ENCODE measurements at places on chromosomes 12 and 14.

DNA sequence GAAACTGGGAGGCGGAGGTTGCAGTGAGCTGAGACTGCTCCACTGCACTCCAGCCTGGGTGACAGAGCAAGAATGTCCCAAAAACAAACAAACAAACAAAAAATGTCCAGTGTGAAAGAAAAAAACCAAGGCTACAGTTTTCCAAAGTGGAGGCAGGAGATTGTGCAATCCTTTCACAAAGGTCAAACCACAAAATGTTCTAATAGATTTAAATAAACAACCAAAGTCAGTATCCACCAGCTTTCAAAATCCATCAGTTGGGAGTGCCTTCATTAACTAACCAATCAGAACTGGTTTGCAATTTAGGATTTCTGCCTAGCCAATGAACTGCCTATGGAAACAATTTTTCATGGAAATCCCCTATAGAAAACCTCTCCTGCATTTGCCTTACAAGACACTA, 52.3 kb upstream of the TRIM9 start:
- DNase-seq, result no peak

GRCh38 chr12:130849561-130850417, 10.7 kb upstream of the STX2 start:
- no peak for DNase-seq

- DNase-seq, result no peak
Measured at GRCh38 chr14:50122291-50122690, 5.9 kb upstream of the VCPKMT start.

DNA sequence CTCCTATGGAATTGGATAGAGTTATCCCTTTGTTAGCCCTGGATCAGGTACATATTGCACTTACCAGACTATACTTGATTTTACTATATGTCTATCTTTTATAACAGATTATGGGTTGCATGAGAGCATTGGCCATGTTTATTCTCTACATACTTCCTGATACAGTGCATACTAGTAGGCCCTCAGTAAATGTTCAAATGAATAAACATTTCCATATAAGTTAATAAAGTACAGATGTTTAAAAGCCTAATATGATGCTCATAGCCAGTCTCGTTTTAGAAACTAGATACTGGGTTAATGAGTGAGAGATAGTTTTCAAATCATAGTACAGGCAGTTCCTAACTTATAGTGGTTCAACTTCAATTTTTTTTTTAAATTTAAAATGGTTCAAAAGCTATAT, 39.5 kb upstream of the TOMM20L start:
- no peak for DNase-seq

- peak; percentile 90 for DNase-seq
Measured at GRCh38 chr12:123271001-123271668, 521 bp downstream of the CDK2AP1 start.

GRCh38 chr12:6540181-6540877, 6.0 kb downstream of the GAPDH start:
- DNase-seq, result peak; percentile 82

DNA sequence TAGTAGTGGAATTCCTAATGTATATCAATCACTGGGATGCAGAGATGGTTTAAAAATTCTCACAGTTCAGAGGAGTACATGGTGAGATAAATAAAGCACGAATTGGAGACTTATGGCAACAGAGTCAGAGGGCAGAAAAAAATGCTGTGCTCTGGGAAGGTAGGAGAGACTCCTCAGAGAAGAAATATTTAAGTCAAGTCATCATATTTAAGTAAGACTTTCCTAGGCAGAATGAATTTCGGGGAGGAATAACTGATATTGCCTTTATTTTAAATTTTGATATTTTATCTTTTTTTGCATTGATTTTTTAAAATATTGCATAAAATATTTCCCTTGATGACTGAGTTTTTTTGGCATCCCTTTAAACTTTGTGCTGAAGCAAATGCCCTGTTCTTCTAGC, 67.4 kb downstream of the OTOGL start:
- DNase-seq, result no peak

DNA sequence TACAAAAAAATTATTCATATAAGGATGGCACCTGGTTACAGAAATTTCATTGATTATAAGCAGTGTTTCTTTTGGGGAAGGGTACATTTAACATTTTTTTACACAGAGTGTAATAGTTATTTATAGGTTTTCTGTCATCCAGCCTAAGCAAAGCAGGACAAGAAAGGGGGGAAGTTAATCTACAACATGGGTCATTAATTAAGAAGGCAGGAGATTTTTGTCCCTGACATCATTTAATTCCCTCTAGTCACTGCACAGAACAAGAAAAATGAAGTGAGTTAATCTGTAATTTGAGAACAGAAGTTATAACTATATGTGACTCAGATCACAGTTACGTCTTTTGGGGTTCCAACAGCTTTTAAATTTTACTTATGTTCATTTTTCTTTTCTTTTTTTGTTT, 173.4 kb downstream of the PTPRO start:
- no peak for DNase-seq

DNA sequence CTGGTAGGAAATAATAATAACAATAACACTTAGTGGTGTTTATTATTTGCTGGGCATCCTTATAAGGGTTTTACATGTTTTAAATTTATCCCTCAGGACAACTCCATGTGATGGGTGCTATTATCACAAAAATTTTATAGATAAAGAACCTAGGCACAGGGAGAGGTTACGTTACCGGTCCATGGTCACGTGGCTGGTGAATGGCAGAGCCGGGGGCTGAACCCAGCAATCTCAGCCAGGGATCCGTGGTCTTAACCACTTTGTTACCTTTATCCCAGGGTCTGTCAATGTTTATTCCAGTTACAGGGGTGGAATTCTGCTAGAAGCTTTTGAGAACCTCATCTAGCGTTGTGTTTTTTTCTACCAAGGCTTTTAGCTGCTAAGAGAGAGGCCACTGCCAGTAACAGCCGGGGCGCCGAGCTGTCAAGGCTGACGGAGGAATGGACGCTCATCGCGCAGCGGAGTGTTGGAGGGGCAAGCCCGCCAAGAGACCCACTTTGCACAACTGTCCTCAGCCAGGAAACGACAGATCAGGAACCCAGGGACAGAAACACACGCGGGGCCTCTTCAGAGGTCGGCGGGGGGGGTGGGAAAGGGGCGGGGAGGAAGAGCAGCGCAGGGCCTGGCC, 418 bp downstream of the AMN1 start:
- DNase-seq, result peak; percentile 66

- DNase-seq, result no peak
Measured at GRCh38 chr14:38000340-38000739, 207.4 kb upstream of the SSTR1 start.

DNA sequence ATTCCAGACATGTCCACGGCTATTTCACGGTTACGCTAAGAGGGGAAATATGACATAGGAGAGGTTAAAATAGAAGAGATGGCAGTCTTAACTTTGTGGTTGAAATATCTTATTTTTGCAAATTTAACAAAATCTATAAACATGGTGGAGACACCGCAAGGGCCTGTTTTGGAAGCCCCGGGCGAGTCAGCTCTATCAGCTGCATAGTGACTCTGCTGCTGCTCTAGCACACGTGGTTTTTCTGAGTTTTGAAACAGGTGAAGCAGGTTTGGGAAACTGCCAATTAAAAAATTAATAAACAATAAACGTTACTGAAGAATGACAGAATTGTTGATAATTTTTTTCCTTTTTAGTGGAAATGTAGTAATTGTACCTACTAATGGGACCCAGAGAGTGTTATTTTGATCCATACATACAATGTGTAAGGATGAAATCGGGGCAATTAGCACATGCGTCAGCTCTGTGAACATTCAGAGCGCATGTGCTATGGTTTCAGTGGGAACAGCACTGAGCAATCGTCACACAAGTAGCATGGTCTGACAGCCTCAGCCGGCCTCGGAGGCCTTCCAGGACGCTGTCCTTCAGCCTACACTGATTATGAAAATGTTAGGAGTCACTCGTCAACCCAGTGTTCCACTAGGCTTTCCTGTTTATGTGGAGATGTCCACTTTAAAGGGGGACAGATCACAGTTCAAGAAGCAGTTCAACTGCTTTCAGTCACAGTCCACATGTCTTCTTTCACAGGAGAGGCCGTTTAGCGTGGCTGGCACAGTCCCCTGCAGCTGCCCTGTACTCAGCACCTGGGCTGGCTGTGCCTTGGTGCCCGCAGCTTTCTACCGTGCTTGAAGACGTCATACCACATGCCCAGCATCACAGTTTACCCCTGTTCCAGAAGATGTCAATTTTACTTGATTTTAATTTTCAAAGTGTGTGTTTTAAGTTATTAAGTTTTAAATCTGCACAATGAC, 51.8 kb downstream of the MOK start:
- DNase-seq, result no peak

DNA sequence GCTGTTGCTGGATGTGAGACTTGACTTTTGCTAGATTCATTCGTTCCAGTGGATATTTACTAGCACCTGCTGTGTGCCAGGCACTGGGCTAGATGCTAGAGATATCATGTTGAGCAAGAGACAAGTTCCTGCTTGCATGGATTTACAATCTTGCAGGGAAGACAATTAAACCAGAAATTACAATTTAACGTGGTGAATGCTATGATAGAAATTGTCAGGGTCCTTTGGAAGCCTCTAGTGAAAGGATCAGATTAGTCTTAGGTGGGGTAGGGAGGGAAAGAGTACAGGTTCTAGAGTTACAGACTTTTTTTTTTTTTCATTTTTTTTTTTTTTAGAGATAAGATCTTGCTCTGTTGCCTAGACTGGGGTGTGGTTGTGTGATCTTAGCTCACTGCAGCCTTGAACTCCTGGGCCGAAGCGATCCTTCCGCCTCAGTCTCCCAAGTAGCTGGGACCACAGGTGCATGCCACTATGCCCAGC, 36.7 kb downstream of the SPATS2 start:
- DNase-seq, result no peak

DNA sequence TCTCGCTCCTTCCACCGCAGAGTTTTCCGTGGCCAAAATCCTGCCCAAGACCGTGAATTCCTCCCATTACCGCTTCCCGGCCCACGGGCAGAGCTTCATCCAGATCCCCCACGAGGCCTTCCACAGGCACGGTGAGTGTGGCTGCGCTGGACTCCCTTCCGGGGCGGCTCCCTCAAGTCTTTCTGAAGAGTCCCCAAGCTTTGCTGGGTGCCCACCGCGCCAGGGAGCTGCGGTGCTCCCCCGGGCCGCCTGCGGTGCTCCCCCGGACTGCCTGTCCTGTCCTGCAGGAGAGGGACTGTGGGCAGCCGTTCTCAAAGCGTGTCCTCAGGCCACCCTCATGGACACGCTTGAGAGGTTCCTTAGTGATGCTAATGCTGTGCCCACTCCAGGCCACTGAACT, 50.5 kb downstream of the ADGRD1 start:
- DNase-seq, result no peak

GRCh38 chr14:72000907-72001306, 68.7 kb downstream of the RGS6 start:
- DNase-seq, result no peak

GRCh38 chr12:120979862-120980696, 1.7 kb downstream of the HNF1A start:
- no peak for DNase-seq

GRCh38 chr14:29463727-29464395, 463.8 kb downstream of the PRKD1 start:
- DNase-seq, result peak; percentile 1

- DNase-seq, result no peak
Measured at GRCh38 chr12:112602150-112602549, 183.4 kb downstream of the PTPN11 start.

- no peak for DNase-seq
Measured at GRCh38 chr12:53729644-53730043, 2.4 kb upstream of the CALCOCO1 start.

GRCh38 chr14:77909911-77910310, 110.0 kb downstream of the ADCK1 start:
- no peak for DNase-seq

DNA sequence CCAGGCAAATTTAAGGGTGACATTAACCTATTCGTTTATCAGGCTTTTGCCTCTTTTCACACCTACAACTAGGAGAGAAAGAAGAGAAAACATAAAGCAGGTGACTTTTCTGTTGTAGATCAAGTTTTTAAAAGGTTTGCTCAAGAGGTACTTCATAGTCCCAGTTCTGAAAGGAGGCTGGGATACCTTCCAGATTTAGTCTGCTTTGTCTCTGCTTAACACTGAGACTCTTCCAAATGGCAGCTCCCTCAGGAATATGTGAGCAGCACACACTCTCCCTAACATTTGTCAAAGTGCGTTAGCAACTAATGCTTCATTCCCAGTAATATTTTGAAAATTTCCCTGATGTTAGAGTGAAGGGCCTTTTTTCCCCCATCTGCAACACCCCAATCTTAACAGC, 133.7 kb upstream of the RASSF8 start:
- DNase-seq, result no peak

DNA sequence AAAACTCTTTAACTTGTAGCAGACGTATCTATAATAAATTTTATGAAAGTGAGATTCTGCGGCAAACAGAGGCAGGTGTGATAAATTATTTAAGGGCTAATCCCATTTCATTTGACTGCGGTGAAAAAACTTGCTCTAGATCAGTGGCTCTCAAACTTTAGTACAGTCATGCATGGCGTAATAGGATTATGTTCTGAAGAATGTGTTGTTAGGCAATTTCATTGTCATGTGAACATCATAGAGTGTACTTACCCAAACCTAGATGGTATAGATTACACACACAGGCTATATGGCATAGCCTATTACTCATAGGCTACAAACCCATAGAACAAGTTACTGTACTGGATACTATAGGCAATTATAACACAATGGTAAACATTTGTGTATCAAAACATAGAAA, 83.7 kb downstream of the HEATR5A start:
- DNase-seq, result peak; percentile 78

DNA sequence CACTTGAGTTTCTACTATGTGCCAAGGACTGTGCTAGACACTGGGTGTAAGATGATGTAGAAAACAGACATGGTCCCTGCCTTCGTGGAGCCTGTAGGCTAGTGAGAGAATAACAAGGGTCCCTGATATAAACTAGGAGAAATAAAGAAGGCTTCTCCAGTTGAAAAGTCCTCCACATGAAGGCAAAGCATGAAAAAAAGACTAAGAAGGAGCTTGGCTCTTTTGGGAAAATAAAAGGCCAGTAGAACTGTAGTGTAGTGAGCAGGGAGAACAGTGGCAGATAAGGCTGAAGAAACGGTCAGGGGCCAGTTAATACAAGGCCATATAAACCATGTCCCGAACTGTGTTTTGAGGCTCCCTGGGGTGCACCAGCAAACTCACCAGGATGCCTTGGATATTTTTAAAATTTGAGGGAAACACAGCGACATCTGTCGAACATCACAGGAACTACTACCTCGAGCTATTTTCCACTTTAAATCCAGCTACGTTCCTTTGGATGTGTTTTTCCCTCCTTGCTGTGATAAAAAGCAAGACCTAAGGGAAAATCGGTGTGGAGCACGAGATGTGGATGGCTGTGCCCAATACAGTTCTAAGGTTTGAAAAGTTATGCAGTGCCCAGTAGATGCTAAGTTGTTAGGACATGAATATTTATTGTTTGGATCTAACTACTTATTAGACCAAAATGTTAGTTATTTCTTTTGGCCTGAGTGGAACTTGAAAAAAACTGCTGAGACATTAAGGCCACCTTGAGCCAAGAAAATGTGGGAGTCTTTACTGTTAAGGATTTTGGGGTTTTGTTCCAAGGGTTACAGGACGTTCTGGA, 8.5 kb upstream of the CFL2 start:
- DNase-seq, result peak; percentile 71

GRCh38 chr14:31560759-31561154, 447 bp upstream of the NUBPL start:
- DNase-seq, result no peak

GRCh38 chr12:79329933-79330332, 360.8 kb downstream of the PAWR start:
- no peak for DNase-seq

GRCh38 chr14:29388571-29388970, 539.1 kb downstream of the PRKD1 start:
- DNase-seq, result no peak

- no peak for DNase-seq
Measured at GRCh38 chr14:69281450-69282169, 21.7 kb downstream of the GALNT16 start.

GRCh38 chr14:83320837-83321236, 1787.2 kb upstream of the SEL1L start:
- DNase-seq, result no peak
